ENCODE measurements at places on chromosomes 2 and 18.

- DNase-seq: no peak
These were observed 84.1 kb downstream of the NDUFA10 start for GRCh38 chr2:239940861-239941570.

- no peak for DNase-seq
These were observed 8.3 kb upstream of the ARHGEF4 start for GRCh38 chr2:130828461-130828860.

DNA sequence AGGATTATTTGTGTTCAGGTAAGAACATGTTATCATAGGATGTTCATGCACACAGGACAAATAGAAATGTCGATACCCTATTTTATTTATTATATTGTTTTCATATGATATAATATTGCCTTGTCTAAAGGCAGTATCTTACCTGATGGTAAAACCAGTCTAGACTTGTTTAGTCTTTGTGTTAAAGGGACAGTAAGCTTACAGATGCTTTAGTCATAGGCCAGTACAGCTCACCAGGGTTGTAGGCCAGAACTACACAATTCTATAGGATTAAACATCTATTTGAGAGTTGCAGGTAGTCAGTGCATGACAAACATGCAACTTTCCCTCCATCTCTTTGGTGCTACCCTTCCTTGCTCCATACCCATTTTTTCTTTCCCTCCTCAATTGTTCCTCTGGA, 158.5 kb downstream of the GALNT3 start:
- no peak for DNase-seq

GRCh38 chr2:60106836-60107529, 446.5 kb downstream of the BCL11A start:
- no peak for DNase-seq

DNA sequence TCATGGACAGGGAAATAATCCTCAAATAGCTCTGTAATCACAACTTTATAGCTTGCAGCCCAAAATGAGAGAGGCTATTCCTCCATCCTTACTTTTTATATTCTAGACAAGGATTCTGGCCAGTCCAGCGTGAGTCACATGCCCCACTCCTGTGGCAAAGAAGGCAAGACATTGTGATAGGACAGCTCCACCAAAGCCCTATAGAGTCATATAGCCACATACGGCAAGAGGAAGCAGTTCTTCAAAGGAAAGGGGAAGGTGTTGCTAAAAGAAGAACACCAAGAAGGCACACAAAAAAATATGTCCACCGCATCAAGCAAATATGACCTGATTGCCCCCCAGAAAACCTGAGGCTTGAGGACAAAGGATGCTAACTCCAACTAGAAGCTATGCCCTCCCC, 3.4 kb upstream of the GFPT1 start:
- DNase-seq: no peak

DNA sequence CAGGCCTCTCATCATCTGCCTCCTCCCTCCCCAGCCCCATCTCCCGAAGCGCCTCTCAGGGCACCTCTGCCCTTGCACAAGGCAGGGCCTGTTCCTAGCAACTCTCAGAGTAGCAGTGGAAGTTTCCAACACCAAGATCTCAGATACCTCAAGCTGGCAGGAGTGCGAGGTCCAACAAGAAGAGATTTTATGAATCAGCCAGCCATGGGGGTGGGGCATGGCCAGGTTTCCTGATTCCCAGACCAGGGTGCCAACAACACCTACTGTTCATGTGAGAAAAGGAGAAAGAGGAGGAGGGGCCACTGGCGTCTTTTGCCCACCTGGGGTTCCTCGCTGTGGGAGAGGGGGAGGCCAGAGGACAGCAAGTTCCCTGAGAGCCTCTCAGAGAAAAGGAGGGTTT, 6.6 kb upstream of the STEAP3 start:
- no peak for DNase-seq

DNA sequence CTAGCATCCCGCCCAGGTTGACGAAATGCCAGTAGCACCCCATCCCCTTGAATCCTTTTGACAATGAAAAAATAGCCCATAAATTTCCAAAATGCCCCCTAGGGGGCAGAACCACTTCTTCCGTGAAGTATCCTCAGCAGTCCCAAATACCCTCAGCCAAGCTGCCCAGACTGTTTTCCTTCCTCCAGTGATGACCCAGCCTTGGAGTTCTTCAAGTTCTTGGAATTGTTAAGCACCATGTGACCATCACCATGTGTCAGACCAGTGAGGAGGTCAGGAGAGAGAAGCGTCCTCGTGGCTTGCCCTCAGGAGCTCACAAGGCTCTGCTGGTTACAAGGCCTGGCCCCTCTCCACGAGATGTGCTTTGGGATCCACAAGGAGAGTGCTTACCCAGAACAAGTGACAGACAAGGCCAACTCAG, 1.4 kb upstream of the SLC23A3 start:
- no peak for DNase-seq

DNA sequence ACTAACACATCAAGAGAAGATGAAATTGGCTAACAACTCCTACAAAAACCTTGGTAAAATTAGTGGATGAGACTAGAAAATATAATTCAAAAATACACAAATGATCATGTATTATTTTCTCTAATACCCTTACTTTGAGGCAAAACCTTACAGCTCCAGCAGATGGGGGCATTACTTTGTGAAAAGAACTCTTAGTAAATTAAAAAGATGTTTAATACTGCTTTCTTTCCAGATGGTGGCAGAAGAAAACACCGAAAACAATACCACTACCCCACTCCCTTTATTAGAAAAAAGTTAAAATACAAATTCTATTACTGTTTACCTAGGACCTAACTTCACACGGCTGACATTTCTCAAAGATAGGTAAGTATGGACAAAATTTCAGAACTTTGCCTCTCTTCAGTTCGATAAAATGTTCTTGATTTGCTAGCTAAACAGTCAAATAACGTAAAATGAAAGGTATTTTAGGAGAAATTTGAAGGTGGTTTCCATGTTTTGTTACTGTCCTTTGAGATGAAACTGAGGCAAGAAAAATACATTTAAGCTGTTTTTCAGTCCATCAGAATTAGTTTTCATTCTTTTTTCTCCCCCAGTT, 30.6 kb downstream of the ORC4 start:
- DNase-seq: no peak

DNA sequence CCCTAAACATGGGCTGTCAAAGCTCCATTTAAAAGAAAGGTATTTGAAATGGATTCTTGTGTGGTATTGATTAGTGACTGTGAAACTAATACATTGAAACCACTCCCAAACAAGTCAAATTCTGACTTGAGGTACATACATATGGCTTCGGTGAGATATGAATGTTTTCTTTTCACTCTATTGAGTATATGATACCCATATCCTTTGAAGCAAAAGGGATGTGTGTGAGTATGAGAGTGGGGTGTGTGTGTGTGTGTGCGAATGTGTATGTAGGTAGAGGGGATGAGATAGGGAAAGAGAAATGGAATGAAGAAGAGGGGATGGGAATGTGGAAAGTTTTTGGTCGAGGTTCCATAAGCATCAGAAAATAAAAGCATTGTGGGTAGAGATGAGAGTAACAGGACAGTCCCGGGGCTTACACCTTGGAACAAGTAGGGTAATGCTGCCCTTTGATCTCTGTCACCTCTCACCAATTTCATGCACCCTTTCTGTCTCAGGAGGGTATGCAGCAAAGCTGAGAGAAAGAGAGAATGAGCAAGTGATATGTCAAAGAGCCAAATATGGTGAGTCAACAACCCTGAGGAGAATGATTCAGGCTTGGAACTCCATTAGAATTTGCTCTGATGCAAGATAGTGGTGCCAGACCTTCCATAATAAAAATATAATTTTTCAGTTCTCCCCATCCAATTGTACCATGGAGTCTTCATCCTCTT, 64.0 kb upstream of the ZEB2 start:
- no peak for DNase-seq

GRCh38 chr2:175445281-175445680, 263.8 kb upstream of the ATP5MC3 start:
- no peak for DNase-seq

DNA sequence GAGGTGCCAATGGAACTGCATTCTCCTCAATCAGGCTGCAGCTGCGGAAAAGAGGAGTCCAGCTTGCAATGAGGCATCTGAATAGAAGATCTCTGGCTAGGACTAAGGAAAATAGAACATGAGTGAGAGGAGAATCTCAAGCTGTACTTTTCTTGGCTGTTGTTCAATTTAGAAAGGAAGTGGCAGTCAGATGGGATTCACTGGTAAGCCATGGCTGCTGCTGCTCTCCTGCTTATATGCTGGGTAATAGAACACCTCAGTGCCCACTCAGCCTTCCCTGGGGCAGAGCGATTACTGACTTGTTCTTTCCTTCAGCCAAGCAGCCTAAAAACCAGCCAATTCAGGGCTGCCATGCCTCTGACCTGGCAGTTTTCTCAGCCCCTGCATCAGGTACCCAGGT, 17.6 kb upstream of the CHST9 start:
- DNase-seq: no peak

DNA sequence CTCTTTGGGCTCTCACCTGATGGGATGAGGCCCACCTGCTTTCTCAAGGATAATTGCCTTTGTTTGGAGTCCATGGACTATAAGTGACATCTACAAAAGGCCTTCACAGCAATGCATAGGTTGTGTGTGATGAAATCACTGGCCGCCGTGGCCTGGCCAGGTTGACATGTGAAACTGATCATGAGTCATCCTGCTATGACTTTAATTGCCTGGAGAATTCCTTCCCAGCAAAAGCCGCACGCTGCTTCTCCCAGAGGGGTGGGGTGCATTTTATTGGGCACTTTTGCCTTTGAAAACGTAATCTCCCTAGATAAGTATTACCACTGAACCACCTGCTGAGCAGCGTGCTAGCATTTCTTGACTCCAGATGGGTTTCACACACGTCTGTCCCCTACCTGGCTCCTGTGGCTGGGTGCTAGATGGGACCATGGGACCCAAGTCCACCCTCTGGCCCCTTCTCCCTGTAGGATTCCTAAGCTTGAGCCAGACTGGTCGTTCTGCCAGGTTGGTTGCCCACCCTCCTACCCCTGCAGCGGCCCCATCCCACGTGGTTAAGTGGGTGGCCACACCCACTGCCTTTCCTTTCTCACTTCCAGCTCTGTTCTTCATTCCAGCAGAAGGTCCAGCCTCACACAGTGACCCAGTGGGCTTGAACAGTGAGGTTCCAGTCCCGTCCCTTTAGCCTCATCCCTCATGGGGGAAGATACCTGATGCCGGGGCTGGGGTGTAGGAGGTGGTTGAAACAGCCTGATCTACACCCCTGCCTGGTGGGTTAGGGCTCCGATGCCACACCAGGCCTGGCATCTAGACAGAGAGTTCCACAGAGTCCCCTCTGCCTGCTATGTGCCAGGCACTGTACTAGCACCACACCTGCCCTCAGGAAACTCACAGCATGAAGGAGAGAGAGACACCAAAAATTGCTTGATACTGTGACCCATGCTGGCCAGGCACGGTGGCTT, 89.6 kb downstream of the GBX2 start:
- DNase-seq: no peak

DNA sequence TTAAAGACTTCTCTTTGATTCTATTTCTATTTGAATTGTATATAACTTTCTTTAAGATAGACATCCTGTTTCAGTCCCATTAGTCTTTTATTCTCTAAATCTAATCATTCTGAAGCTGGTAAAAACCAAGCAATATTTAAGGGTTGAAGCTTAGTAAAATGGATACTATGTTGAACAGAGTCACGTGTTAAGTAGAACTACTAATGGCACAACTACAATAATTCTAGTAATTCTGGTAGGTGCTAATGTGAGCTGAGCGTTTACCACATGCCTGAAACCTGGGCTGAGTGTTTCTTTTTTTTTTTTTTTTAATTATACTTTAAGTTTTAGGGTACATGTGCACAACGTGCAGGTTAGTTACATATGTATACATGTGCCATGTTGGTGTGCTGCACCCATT, 8.9 kb upstream of the AFF3 start:
- DNase-seq: no peak

DNA sequence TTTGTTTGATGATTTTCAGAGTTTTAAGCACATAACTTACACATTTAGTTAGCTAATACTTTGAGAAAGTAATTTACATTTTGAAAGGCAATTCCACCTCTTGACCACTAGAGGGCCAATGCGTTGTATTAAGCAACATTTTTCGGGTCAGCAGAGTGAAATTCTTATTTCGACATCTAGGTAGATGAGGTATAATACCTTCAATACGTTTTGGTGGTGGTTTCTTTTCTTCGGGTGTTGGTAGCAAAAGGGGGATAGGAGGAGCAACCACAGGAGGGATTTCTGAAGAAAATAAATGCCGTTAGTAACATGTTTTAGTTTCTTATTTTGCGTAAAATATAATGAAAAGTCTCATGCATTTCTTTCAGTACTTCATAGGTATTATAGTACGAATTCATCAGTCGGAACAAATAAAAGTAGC, 106.3 kb downstream of the TTN start:
- DNase-seq: no peak
